ENCODE measurements at places on chromosomes 7 and 10.

GRCh38 chr10:87656431-87657072 is 3.1 kb upstream of the PAPSS2 start:
- DNase-seq = no peak

DNA sequence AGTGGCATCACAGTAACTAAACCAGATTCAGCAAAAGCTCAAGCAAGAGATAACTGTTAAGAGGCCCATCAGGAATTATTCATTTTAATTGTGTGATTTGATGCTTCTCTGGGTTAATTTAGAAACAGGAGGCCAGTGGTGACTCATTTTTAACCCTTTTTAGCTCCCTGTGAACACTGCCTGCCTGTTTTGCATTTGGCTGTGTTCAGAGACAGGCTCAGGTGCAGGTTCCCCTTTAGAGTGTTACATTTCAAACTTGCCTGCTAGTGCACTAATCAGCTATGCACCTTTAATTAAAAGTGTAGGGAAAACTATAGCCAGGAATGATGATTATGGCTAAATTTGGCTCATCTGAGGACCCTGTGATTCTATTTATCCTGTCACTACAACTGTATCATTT is 6.5 kb downstream of the STAMBPL1 start:
- no peak for DNase-seq

DNA sequence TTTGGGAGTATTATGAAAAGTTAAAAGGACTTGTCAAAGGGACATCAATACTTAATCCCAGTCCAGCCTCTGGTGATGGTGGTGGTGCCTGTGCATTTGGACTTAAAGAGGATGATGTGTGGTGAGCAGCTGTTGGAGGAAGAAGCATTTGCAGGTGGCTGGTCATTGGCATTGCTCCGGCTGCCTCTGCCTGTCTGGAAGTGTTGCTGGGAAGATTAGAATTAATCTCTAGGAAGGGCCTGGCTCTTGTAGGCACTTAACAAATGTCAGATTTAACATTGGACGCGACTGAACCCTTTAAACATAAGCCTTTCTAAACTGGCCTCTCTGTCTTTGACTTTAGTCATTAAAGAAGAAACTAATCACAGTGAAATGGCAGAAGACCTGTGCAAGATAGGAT is 58.8 kb downstream of the FIGNL1 start:
- no peak for DNase-seq

- DNase-seq = no peak
Measured at GRCh38 chr7:12231097-12231496, 20.0 kb downstream of the TMEM106B start.

DNA sequence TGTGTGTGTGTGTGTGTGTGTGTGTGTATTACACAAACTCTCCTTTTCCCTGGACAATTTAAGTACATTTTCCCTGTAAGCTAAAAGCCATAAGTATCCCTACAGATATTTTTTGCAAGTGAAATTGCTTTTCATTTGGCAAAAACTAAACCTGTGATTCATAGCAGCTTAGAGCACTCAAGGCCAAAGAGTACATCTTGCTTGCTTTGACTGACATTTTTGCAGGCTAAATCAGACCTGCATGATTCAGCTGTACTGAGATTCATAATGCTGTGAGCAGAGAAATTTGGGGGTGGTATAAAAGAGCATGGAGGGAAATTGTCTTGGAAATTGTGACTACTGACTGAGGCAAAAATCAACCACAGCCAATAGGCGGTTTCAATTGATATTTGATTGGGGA is 500.4 kb downstream of the GFRA1 start:
- no peak for DNase-seq

DNA sequence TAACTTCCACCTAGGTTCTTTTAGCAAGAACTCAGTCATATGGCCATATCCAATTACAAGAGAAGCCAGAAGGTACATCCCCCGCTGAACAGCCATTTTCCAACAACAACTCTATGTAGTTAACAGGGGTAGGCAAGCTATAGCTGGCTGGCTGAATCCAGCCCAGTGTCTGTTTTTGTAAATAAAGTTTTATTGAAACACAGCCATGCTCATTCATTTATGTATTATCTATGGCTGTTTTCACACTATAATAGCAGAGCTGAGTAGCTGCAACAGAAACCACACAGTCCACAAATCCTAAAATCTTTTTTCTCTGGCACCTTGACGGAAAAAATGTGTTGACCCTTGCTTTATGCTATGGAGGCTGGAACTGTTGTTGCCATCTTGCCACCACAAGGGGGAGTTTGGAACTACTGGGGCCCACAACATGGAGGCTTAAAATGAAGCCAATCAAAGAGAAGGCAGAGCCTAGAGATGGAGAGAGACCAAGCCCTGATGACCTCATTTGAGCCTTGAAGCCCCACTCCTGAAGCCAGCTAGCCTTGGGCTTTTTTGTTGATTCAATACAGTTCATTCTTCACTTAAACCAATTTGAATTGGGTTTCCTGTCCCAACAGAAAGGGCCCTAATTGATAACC is 33.3 kb upstream of the XPNPEP1 start:
- no peak for DNase-seq

DNA sequence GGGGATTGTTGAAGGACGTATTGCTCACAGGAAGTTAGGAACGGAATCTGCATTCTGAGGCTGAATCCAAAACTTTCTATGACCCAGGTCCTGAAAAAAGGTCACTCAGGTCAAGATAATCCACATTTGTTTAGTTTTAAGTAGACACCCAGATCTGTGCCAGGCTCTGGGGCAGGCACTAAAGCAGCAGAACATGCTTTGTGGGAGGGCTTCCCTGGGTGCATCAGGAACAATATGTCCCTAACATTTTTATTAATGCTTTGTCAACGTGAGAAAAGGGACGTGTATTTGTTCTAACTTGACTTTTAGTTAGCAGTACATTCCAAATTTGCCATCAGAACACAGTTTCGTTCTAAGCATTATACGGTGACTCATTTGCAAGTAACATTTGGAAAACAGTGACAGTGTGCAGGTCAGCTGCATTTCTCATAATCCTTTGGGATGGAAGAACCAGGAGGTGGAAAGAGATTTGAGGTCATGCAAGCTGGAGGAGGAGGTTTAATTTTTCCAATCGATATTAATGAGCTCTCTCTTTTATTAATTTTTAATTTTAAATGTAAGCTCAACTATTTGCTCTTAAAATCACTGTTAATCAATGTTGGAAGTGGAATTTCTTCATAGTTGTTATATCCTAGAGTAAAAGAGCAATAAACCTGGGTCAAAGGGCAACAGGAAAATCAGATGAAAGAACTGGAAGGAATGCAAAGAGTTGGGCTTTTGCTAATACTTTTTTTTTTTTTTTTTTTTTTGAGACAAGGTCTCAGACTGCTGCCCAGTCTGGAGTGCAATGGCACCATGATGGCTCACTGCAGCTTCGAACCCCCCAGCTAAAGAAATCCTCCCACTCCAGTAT is 35.0 kb downstream of the TAS2R41 start:
- no peak for DNase-seq

Data from cerebellar nuclear complex (tissue), 1 donor.